ENCODE measurements at places on chromosomes 7 and 10.
A peak's percentile ranks its signal among the peaks of the same experiment; 100 is the strongest.

DNA sequence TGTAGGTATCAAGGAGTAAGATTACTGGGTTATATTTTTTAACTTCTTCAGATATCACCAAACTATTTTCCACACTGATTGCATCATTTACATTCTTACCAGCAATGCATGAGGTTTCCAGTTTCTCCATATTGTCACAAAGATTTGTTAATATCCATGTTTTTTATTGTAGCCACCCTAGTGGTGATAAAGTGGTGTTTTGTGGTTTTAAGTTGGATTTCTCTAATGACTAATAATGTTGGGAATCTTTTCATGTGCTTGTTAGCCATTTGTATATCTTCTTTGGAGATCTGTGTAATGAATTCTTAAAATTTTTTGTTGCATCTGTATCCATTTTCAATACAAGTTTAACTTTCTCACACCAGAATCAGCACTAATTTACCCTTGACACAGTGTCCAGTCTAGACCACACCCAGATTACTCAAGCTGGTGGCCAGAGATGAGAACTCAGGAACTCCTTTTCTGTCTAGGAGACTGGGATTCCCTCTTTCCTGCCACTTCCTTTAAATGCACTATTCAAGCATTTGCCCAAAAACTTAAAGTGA, 67.0 kb upstream of the PLXDC2 start:
- DNase-seq: peak; percentile 64

DNA sequence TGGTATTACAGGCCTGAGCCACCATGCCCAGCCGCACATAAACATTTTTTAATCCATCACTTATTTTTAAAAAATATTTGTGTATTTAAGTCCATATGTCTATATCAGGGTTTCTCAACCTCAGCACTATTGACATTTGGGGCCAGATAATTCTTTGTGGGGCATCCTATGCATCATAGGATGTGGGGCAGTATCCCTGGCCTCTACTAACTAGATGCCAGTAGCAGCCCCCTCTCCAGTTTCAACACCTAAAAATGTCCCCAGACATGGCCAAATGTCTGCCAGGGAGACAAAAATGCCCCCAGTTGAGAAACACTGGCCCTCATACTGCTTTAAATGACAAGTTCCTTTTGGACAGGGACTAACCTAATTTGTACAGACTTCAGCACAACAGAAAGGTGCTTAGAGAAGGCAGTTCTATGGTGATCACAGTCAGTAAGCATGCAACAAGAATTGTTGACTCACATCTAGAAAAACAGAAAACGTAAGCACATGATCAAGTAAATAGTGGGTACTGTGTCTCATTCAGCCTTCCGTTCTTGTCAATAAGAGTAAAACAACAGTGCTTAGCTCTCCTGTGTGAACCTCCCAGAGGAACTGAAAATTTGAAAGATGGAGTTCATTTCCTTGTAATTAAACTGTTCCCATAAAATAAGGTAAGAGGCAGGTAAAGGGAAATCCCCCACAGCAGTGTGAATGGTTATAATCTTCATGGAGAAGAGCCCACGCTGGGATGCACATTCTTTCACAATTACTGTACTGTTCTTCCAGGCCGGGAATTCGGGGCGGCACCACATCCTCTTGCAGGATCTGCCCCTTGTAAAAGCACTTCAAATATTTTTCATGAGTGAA, 17.3 kb upstream of the ADRB1 start:
- DNase-seq: peak; percentile 57

- DNase-seq: no peak
Measured at GRCh38 chr10:69636626-69637605, 6.9 kb downstream of the FAM241B start.

DNA sequence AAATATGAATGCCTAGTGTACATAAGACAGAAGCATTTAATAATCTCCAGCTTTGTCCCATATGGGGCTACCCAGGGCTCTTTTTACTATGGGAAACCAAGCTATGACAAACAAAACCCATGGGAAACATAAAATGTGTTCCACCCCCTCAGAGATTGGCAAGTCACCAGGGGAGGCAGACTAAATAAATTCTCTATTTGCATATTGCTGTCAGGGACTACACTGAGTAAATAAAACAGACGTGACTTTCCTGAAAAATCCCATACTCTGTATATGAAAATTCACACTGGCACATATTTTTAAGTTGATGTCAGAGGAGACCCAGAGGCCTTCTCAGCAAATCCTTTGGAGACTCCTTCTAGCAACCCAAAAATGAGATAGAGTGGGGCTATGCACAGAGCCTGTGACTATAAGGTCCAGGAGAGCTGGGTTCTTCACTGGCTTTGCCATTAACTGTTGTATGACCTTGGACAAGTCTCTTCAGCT, 44.0 kb upstream of the HPSE2 start:
- no peak for DNase-seq

DNA sequence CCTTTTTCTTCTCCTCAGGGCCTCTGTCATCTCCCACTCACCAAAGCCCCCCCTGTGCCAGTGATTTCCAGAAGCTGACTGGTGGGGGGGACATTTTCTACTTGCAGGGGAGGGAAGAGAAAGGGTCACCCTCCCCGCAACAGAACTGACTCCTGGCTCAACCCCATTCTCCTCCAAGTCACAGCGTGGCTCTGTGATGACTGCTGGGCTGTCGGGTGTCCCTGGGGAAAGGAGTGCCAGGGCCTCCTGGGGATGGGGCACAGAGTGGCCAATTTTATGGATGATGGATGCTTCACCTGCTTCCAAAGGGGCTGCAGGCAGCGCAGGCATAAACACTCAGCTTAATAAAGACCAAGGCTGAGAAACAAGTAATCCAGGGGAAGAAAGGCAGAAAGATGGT, 523.0 kb downstream of the PTPRN2 start:
- DNase-seq: no peak

DNA sequence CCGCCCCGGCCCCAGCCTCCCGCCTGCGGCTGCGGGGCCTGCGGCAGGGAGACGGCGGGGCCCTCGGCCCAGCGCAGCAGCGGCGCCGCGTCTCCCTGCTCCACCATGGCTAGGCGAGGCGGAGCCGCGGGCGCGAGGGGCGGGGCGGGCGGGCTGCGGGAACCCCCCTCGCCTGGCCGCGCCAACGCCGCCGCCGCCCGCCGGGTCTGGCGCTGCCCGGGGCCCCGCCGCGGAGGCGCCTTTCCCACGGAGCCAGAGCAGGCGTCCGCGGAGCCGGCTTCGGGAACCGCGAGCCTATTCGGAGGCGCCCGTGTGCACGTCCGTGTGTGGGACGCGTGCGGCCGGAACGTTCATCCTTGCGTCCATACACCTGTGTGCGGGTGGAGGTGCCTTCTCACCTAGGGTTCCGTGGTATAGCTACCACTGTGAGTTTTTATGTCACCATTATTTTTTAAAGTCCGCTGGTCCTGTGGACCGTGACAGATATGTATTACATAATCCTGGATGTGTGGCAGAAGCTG, at the start of gene DENND11:
DENND11 (minus strand) TSS at position 120 of the 521 bp plus-strand sequence; CDS start at position 107, 13 bp downstream.
- DNase-seq: peak; percentile 83

DNA sequence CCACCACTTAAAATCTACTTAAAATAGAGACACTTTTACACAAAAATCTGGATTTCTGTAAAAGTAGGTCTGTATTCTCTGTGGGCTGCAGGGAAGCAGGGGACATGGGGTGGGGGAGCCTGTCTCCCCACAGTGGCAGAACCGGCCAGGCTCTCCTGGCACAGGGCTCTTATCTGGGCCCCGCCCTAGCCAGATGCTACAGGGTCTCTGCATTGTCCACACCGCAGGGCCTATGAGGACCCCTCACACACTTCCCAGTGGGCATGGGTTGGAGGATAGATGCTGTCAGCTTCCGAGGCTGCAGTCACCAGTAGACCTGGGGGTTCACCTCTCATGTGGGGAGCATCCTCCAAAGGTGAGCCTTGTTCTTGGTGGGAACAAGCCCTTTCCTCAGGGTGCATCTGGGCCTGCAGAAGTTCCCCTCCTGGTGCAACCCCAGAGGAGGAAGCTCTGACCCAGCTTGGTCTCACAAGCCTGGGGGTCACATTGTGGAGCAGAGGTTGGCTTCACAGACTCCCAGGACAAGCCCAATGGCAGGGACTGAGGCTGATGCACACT, 15.4 kb upstream of the MYL7 start:
- DNase-seq: no peak

- DNase-seq: no peak
Measured at GRCh38 chr7:101968720-101969466, 151.5 kb downstream of the CUX1 start.

- DNase-seq: no peak
Measured at GRCh38 chr10:127991543-127992255, 84.8 kb downstream of the PTPRE start.

GRCh38 chr7:156642306-156643045, 1.9 kb downstream of the RNF32 start:
- no peak for DNase-seq

DNA sequence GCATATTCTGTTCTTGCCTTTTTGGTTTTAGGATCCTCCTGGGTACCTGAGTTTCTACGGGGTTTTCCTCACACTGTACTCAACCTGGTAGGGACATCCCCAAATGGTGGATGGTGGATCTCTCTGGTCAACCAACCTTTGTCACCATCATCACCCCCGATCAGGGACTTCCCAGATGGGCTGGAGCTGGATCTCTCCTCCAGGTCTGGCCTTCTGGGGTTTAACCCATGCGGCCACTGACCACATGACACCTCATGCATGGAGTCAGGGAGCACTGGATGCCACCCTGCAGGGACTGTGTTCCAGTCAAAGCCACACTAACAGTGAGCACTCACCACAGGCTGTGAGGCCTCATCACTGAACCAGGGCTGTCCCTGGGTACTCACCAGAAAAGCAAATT, 80.0 kb downstream of the CELF2 start:
- no peak for DNase-seq

- DNase-seq: no peak
Measured at GRCh38 chr7:93226310-93226709, at the start of gene HEPACAM2. Gene HEPACAM2, minus strand, starts transcription at chr7:93226469.

DNA sequence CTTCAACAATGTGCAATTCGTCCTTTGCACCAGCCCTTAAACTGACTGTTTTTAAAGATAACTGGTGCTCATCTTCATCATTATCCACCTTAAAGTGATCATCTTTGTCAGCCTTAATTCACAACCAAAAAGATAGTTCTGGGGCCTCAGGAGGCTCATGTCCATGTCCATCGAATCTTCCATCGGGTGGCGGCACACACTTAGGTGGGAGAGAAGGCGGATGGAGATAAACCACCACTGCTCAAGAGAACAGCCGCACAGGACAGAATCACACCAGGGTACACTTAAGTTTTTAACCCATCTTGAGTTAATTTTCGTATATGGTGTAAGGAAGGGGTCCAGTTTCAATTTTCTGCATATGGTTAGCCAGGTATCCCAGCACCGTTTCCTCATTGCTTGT, 24.8 kb downstream of the OIT3 start:
- no peak for DNase-seq

GRCh38 chr10:23294638-23295247, 49.9 kb downstream of the C10orf67 start:
- DNase-seq: peak; percentile 24

DNA sequence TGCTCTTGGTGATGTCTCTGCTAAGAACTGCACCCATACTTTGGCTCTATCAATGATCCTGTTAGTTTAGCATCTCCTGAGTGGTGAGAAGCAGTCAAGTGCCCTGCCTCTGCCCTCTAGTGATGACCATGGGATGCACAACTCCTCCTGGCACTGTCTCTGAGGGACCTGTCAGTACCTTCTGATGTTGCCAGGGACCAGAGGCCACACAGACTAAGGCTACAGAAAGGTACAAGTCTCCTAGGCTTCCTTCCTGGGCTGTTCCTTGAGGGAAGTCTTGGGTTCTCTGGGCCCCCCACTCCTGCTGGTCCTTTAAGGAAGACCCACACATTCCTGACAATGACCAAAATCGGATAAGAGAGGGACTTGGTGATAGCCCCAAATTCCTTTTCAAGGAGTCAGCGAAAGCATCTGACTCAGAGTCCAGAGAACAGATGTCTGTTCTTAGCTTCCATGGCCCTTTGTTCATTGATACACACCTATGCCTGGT, 15.3 kb downstream of the NKX2-3 start:
- peak; percentile 47 for DNase-seq

DNA sequence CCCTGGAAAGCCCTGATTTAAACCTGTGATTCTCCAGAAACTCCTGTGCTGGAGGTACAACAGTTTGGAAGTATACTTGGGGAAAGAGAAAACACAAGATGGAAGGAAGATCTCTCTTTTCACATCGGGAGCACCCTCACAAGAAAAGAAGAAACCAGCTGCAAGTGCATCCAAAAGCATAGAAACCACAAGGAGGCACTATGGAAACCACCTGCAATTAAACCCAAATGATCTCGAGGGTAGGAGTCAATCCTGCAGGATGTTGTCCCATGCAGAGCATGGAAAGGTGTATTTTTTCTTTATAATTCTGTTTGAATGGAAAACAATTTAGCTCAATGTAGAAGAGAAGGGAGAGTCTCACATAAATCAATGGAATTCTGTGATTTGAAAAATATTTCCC, 210.5 kb downstream of the TWIST1 start:
- DNase-seq: no peak

GRCh38 chr10:6416892-6417512, 163.1 kb downstream of the PRKCQ start:
- peak; percentile 70 for DNase-seq

DNA sequence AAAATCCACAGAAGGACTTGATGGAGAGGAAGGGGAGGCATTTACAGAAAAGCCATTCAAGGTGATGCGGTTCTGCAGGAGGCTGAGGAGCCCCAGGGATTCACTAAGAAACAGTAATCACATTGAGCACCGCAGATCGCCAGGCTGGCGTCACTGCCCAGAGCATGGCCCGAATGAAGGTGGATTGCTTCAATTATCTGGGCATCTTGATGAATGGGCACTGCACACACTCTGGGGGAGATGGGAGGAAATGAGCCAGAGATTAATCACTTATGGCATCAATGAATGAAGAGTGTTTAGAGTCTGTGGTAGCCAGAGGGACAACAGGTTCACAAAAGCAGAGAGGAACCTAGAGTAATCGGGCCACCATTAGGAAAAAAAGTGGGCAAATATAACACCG, 292.1 kb downstream of the ZEB1 start:
- no peak for DNase-seq

DNA sequence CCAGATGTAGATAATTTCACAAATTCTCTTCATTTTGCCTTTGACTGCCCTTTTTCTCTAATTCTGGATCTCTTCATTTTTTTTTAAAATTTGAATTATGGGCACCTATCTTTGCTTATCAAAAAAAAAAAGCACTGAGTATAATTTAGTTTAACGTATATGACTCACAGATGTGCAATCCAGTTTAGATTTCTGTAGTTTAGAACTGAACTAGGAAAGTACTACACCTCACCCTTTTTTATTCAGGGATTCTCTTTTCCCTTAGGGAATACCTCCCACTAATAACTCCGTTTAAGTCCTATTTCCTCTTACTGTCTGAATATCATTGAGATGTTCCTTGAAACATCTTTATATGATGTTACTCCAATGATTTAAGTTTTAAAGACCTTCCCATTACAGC, 665.0 kb downstream of the MAGI2 start:
- no peak for DNase-seq

GRCh38 chr7:69419934-69420333, 178.3 kb upstream of the AUTS2 start:
- no peak for DNase-seq

- DNase-seq: peak; percentile 27
Measured at GRCh38 chr10:90960355-90960814, 39.5 kb upstream of the ANKRD1 start.

- no peak for DNase-seq
Measured at GRCh38 chr10:79145517-79146470, 77.0 kb downstream of the ZMIZ1 start.
